ENCODE measurements at places on chromosomes 4 and X. TPM values are rescaled to one million over a fixed set of nuclear protein-coding genes. Genes with fewer than 3 reads are reported as not detected.

The ODAPH gene
- not detected for total RNA-seq

The GAGE1 gene
- total RNA-seq: not detected

The L1CAM gene
- total RNA-seq: 4.8 TPM

The ARHGAP36 gene
- total RNA-seq: not detected

The TMEM150C gene
- 19.6 TPM for total RNA-seq

The TMEM187 gene
- total RNA-seq: 6.0 TPM

The CWH43 gene
- not detected for total RNA-seq

The DCAF8L1 gene
- not detected for total RNA-seq

The RAB33A gene
- 0.59 TPM for total RNA-seq
